ENCODE measurements at places on chromosomes 5 and 9. TPM values are rescaled to one million over a fixed set of nuclear protein-coding genes. Genes with fewer than 3 reads are reported as not detected.

Gene CCDC180
- total RNA-seq = 8.6 TPM

Gene HABP4
- 1.8 TPM for total RNA-seq

GRCh38 chr9:127838375-127839078, 15.9 kb downstream of the ENG start:
- no peaks in the 10 kb centered on the region for H3K36me3 ChIP-seq
- no peak for DNase-seq
- H3K27me3 ChIP-seq = no peaks in the 10 kb centered on the region

DNA sequence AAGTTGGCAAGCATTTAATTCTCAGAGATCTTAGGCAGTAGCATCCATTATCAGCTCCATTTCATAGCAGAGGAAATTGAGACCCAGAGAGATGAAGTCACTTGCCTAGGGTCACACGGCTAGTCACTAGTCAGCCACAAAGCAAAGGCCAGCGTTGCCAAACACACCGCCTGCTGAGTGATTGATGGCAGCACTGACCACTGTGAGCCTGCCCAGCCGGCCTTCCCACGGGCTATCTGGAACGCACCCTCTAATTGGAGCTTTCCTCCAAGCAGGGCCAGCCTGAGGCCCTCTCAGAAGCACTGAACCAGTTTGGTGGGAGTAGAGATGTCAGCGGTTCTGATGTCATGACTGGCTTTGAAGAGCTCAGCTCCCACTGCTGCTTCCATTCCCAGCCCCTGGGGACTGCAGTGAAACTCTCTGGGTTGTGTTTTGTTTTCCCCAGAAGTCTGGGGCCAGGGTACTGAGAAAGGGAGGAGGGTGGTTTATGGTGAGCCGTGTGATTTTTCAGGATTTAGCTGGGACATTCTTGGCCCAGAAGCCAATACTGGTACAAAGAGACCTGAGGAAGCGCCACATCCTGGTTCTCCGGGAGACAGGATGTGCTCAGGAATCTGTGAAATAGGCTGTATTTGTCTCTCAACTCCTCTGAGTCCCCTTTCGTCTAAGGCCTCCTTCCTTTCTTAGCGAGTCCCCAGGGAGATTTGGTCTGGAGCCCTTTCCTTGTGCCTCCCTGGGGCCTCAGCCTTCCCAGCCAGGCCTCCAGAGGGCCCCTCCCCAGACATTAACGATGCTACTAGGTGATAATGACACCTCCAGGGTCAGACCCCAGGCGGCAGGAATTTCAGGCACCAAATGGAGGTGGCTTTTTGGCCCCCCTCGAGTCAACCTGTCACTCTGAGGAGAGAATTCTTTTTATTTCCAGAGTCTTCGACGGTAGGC, 44.5 kb downstream of the SPRY4 start:
- no peaks in the 10 kb centered on the region for H3K4me1 ChIP-seq
- no peak overlapping the region for H3K27ac ChIP-seq
- H3K4me3 ChIP-seq = no peak overlapping the region
- H3K27me3 ChIP-seq = no peaks in the 10 kb centered on the region
- no peak for DNase-seq
- H3K36me3 ChIP-seq = no peaks in the 10 kb centered on the region

DNA sequence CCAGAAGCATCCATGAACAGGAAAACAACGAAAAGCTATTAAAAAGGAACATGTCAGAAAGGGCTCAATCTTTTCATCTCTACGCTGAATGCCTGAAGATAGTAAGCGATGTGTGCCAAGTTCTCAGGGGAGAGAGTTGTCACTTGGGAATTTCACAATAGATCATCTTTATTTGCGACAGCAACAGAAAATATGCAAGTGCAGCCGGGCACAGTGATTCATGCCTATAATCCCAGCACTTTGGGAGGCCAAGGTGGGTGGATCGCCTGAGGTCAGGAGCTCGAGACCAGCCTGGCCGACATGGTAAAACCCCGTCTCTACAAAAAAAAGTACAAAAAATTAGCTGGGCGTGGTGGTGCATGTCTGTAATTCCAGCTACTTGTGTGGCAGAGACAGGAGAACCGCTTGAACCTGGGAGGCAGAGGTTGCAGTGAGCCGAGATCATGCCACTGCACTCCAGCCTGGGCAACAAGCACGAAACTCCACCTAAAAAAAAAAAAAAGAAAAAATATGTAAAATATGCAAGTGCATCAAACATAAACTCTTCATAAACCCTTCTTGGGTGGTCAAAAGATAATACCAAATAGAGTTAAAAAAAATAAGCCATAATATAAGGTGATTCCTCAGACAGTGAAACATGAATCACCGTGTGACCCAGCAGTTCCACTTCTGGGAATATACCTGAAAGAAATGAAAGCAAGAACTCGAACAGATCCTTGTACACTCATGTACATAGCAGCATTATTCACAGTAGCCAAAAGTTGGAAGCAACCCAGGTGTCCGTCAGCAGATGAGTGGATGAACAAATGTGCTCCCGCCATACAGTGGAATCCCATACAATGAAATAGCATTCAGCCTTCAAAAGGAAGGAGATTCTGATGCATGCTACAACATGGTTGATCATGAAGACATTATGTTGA, 16.2 kb downstream of the SFXN1 start:
- H3K4me1 ChIP-seq = no peaks in the 10 kb centered on the region
- DNase-seq = no peak
- no peak overlapping the region for H3K27ac ChIP-seq
- H3K4me3 ChIP-seq = no peak overlapping the region
- no peaks in the 10 kb centered on the region for H3K27me3 ChIP-seq

- peaks cover 30% of the 10 kb centered on the region for H3K36me3 ChIP-seq
- DNase-seq = no peak
- H3K4me3 ChIP-seq = no peak overlapping the region
- no peak overlapping the region for H3K27ac ChIP-seq
- H3K27me3 ChIP-seq = no peaks in the 10 kb centered on the region
Observed at GRCh38 chr9:22054076-22054475, 45.0 kb upstream of the CDKN2B start.

DNA sequence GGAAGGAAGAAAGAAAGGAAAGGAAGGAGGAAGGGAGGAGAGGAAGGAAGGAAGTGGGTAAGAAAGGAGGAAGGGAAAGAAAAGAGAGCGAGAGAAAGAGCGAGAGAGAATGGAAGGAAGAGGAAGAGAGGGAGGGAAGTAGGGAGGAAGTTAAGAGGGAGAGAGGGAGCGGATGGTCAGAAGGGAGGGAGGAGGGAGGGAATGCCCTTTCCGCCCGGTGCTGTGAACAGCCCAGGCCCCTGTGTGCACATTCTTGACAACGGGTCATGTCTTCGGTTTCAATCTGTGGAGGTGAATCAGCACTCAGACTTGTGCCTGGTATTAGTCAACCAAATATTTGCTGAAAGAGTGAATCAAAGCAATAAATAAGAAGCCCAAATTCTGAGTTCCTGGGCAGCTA, 39.2 kb downstream of the PRUNE2 start:
- H3K4me1 ChIP-seq = no peaks in the 10 kb centered on the region
- H3K4me3 ChIP-seq = no peak overlapping the region
- no peaks in the 10 kb centered on the region for H3K36me3 ChIP-seq
- H3K27me3 ChIP-seq = no peaks in the 10 kb centered on the region
- H3K27ac ChIP-seq = no peak overlapping the region

GRCh38 chr5:133319905-133320520, 268.2 kb downstream of the HSPA4 start:
- no peaks in the 10 kb centered on the region for H3K4me1 ChIP-seq
- no peak overlapping the region for H3K27ac ChIP-seq
- H3K4me3 ChIP-seq = no peak overlapping the region
- H3K27me3 ChIP-seq = no peaks in the 10 kb centered on the region

GRCh38 chr9:102985162-102985895, 9.8 kb upstream of the CYLC2 start:
- no peak overlapping the region for H3K27ac ChIP-seq
- no peaks in the 10 kb centered on the region for H3K27me3 ChIP-seq
- H3K4me1 ChIP-seq = no peaks in the 10 kb centered on the region

GRCh38 chr5:81783401-81783800, 32.5 kb upstream of the SSBP2 start:
- H3K4me1 ChIP-seq = peaks cover 23% of the 10 kb centered on the region
- H3K27ac ChIP-seq = no peak overlapping the region
- no peak for DNase-seq

DNA sequence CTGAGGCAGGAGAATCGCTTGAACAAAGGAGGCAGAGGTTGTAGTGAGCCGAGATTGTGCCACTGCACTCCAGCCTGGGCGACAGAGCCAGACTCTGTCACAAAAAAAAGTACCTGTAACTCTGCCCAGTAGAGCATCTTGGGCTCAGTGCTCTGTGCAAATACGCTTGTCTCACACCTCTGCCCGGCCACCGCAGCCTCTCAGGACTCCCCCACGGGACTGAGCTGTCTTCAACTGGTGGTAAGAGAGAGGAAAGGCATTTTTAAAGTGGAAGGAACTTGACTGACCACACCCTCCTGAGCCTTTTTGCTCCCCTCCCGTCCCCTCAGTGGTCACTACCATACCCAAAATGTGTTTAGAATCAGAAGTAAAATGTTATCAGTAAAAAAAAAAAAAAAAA, 174.3 kb upstream of the PIK3R1 start:
- H3K4me3 ChIP-seq = no peak overlapping the region
- no peak overlapping the region for H3K27ac ChIP-seq
- H3K27me3 ChIP-seq = no peaks in the 10 kb centered on the region
- no peak for DNase-seq
- no peaks in the 10 kb centered on the region for H3K4me1 ChIP-seq
- no peaks in the 10 kb centered on the region for H3K36me3 ChIP-seq

DNA sequence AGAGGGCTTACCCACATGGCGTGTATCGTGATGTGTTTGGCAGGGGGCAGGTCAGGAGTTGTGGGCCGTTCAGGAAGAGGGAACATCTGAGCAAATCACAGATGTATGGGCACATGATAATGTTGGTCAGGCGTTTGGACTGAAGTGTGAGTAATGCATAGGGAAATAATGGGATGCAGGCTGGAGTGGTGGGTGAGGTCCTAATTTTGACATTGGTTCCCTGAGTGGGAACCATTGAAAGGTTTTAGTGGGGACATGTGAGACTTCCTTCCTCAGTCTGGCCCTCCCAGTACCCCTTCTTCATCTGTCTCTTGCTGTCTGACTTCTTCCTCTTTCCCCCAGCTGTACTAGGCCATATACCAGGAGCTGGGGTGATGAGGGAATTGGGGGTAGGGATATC, 7.6 kb downstream of the OTULIN start:
- peak; percentile 59 for DNase-seq
- peak overlapping the region; percentile 72 for H3K27ac ChIP-seq
- peaks cover 98% of the 10 kb centered on the region for H3K4me1 ChIP-seq
- peaks cover 5% of the 10 kb centered on the region for H3K36me3 ChIP-seq
- peak overlapping the region; percentile 41 for H3K4me3 ChIP-seq

DNA sequence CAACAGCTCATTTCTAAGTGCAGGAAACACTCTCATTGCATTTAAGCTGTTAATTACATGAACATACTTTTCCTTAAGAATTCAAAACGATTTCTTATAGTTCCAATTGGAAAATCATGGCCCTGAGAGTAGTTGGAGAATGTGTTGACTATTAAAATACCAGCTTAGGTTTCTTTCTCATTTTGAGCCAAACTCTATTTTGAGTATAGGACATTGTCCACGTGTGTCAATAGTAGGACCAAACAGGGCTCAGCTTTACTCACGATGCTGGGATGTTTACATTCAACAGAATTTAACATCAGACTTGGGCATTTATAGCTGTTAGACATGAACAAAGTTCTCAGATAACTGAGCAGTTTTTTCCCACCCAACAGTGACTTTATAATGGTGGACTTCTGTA, 39.6 kb downstream of the ADCY2 start:
- DNase-seq = no peak
- no peaks in the 10 kb centered on the region for H3K36me3 ChIP-seq
- no peak overlapping the region for H3K4me3 ChIP-seq

Measured in Karpas-422 (cell line).